Thymus (tissue), 14 donors: ENCODE measurements at places on chromosomes 7 and 10.

- no peak for DNase-seq
- no peaks in the 10 kb centered on the region for H3K36me3 ChIP-seq
- peaks cover 7% of the 10 kb centered on the region for H3K27me3 ChIP-seq
- no peak overlapping the region for H3K27ac ChIP-seq
- no peak overlapping the region for H3K4me3 ChIP-seq
- no peaks in the 10 kb centered on the region for H3K4me1 ChIP-seq
Measured at GRCh38 chr7:35968140-35968940, 167.5 kb downstream of the SEPTIN7 start.

DNA sequence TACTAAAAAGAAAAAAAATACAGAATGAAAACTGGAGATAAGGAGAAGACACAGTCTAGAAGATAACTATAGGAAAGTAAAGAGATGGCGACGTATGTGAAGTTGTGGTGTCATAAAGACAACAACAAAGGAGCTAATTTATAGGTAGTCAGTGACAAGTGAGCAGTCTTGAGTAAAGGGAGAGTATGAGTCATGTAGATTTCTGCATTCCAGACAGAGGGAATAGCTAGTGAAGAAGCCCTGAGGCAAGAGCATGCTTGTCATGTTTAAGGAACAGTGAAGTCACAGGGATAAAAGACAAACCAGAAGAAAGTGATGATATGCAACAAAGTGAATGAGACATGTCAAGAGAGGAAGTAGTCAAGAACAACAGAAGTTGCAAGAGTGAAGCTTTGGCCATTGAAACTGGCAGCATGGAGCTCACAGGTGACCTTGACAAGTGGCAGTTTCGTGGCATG lies 2.3 kb upstream of the MIOS start:
- no peaks in the 10 kb centered on the region for H3K36me3 ChIP-seq
- H3K27ac ChIP-seq = no peak overlapping the region
- peaks cover 3% of the 10 kb centered on the region for H3K4me1 ChIP-seq
- no peaks in the 10 kb centered on the region for H3K27me3 ChIP-seq

DNA sequence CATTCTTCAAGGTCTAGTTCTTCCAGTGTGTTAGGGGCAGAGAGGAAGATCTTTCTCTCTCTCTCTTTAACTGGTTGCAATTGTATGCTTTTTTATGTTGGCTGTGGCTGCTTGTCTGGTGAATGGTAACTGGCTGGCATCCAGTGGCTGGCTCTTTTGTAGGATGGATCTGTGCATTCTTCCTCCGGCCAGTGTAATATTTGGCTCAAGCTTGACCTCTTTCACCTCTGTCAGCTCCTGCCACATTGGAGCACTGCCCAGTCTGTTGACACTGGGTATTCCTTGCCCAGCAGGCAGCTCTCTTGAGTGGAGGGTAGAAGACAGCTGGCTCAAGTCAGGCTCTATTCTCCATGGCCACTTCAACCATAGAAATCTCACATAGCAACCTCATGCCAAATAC lies 528.3 kb downstream of the PHTF2 start:
- H3K4me1 ChIP-seq = no peaks in the 10 kb centered on the region
- H3K27ac ChIP-seq = no peak overlapping the region
- H3K4me3 ChIP-seq = no peak overlapping the region

DNA sequence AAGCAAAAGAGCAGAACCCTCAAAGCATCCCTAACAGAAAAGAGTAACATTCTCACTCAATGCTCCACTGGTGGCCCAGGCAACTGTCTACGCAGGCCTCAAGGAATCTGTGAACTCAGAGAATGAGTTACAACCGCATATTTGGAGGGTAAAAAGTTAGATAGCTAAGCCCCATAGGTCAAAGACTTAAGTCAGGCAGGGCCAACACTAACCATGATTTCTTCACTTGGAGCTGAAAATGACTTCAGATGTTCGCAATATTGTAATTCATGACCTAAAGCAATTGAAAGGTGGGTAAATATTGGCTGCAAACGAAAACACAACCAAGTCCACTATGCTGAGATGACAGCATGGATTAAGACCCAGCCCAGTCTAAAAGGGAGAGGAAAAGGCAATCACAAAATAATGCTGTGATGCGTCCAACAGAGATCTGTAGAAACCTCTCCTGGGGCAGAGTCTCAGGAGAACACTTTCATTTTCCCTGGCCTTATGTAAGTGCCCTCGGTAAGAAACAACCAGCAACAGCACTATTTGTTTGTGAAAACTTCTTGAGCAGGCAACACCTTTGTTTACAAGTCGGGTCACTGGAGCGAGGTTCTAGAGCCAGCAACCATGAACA lies 176.5 kb downstream of the TNS3 start:
- H3K27me3 ChIP-seq = no peaks in the 10 kb centered on the region
- no peak overlapping the region for H3K27ac ChIP-seq
- no peaks in the 10 kb centered on the region for H3K4me1 ChIP-seq
- H3K4me3 ChIP-seq = no peak overlapping the region
